ENCODE measurements at places on chromosomes 16 and 17.

DNA sequence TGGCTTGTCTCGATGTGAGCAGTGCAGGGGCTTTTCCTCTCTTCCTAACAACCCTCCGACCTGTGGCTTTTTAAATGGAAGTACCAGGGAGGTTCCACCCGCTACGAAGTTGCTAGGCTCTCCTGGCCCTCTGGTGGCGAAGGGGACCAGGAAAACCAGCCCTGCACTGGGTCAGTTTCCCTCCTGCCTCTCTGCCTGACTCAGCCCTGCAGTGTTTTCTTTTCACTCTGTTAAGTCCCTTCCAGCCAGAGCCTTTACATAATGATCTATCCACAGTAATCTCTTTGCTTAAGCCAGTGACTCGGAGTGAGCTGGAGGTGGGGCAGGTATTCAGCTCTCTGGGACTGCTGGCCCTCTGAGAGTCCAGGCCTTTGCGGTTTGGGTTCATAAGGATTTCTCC is 331.3 kb upstream of the EEF2KMT start:
- no peak for DNase-seq

GRCh38 chr16:57203451-57203850 is 17.3 kb downstream of the RSPRY1 start:
- no peak for DNase-seq

GRCh38 chr16:11180489-11180888 is 75.5 kb downstream of the SOCS1 start:
- DNase-seq, result no peak

- no peak for DNase-seq
Observed at GRCh38 chr17:81408049-81408448, 12.8 kb downstream of the BAHCC1 start.

DNA sequence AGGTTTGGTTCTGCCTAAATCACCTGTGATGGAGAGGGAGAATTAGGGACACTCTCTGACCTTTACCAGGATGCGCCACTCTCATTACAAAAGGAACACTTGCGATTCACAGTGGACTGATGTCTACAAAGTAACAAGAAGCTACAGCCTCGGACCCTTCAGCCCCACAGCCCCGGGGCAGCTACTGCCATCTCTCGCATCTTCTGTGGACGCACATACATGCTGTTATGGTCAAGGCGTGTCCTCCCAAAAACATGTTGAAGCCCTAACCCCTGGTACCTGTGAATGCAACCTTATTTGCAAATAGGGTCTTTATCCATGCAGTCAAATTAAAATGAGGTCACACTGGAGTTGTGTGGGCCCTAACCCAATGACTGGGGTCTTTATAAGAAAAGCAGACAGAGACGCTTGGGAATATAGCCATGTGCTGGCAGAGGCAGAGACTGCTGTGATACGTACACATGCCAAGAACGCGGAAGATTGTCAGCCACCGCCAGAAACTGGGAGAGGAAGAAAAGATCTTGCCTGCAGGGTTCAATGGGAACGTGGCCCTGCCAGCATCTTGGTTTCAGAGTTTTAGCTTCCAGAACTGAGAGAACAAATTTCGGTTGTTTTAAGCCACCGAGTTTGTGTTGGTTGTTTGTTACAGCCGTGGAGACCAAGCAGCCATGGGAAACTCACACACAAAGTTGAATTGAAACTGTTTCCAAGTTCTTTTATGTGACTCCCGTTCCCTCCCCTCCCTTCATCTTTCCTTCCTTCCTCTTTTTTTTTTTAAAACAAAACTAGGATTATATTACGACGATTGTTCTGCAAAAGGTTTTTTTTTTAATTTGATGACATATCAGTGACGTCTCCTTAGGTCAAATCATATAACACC is 23.1 kb downstream of the ATP2C2 start:
- no peak for DNase-seq

GRCh38 chr16:7651803-7652570 is 319.3 kb downstream of the RBFOX1 start:
- DNase-seq, result no peak

- DNase-seq, result no peak
Observed at GRCh38 chr16:27236635-27237218, 31.8 kb downstream of the NSMCE1 start.

- no peak for DNase-seq
Observed at GRCh38 chr17:63635290-63635689, 13.1 kb downstream of the MAP3K3 start.

GRCh38 chr17:1160591-1161390 is 19.0 kb downstream of the ABR start:
- DNase-seq, result no peak

DNA sequence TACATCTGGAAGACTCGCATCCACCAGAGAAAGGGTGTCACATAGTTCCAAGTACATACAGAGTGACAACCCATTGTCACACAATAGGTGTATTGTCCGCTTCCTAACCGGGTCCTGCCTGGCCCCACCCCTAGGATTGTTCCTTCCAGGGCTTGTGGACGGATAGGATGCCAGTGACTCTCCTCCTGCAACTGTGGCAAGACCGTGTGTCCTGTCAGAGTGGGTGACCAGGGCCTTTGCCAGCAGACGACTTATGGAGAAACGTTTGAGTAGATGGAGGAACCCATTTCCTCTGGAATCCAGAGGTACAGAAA is 258.4 kb downstream of the CPPED1 start:
- no peak for DNase-seq

- DNase-seq, result no peak
Observed at GRCh38 chr16:86211800-86212199, 298.5 kb upstream of the FOXF1 start.

GRCh38 chr16:12542818-12543699 is 260.6 kb downstream of the CPPED1 start:
- no peak for DNase-seq

DNA sequence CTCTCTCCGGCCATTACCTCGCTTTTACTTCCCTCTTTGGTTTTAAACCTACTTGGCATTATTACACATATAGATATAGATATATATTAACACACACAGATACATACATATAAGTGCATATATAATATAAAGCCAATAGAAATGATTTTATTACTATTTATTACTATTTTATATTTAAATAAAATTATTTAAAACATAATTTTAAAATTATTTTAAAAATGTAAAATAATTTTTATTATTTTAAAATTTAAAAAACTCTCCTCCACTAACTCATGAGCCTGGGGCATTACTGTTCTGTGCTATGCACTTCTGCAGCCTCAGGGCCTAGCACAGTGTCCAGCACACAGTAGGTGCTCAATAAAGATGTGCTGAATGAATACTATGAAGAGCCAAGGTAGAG is 200.9 kb downstream of the SLC39A11 start:
- no peak for DNase-seq

- peak; percentile 92 for DNase-seq
Observed at GRCh38 chr17:17663160-17664063, 17.8 kb upstream of the RAI1 start.

Data from central memory CD8-positive, alpha-beta T cell (primary cell).